Lung (tissue), 17 donors: ENCODE measurements at places on chromosomes 4 and X.

DNA sequence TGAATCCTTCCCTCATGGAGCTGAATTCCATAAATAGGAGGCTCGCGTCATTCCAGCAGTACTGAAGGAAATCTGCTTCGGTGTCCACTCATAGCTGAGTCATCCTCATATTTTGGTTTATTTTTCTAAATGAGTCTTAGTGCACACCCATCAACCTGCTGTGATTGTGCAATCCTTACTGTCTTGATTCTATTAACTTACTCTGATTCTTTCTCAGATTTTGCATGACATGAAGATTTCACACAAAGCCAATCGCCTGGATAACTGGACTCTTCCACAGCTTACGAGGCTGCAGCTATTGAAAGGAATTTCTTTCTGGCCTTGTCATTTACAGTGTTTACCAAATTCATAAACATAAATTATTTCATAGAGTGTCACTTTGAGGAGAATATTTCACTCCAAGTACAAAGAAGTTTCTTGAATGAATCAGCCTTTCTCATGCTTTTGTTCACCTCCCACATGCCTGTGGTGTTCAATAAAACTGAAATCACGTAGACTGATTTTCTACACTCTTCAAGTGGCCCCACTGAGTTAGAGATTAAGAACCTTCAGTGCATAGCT is 207.6 kb upstream of the SLITRK2 start:
- no peaks in the 10 kb centered on the region for H3K4me1 ChIP-seq
- H3K36me3 ChIP-seq, result no peaks in the 10 kb centered on the region
- DNase-seq, result no peak
- H3K27me3 ChIP-seq, result no peaks in the 10 kb centered on the region

GRCh38 chrX:128518508-128518907 is 466.3 kb upstream of the ACTRT1 start:
- no peak overlapping the region for H3K27ac ChIP-seq
- no peaks in the 10 kb centered on the region for H3K27me3 ChIP-seq
- no peaks in the 10 kb centered on the region for H3K36me3 ChIP-seq
- no peak overlapping the region for H3K4me3 ChIP-seq
- no peaks in the 10 kb centered on the region for H3K4me1 ChIP-seq

- no peaks in the 10 kb centered on the region for H3K27me3 ChIP-seq
- no peak overlapping the region for H3K4me3 ChIP-seq
- DNase-seq, result no peak
- H3K27ac ChIP-seq, result no peak overlapping the region
- no peaks in the 10 kb centered on the region for H3K36me3 ChIP-seq
Observed at GRCh38 chr4:173801361-173801760, 271.3 kb upstream of the HAND2 start.

- no peak overlapping the region for H3K4me3 ChIP-seq
- H3K27ac ChIP-seq, result no peak overlapping the region
- no peaks in the 10 kb centered on the region for H3K4me1 ChIP-seq
Observed at GRCh38 chr4:67332627-67333026, 212.7 kb downstream of the CENPC start.

DNA sequence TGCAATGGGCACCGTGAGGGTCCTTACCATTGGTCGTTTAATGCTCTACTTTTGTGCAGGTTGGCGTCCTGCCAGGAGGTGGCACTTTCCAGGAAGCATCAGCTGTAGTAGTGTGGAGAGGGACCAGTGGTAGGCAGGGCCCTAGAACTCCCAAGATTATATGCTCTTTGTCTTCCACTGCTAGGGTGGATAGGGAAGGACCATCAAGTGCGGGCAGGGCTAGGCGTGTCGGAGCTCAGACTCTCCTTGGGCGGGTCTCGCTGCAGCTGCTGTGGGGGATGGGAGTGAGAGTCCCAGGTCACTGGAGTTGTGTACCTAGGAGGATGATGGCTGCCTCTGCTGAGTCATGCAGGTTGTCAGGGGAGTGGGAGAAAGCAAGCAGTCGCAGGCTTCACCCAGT is 134.7 kb downstream of the KLF8 start:
- H3K36me3 ChIP-seq, result no peaks in the 10 kb centered on the region
- H3K4me3 ChIP-seq, result no peak overlapping the region
- DNase-seq, result no peak
- no peaks in the 10 kb centered on the region for H3K4me1 ChIP-seq
- no peak overlapping the region for H3K27ac ChIP-seq
- no peaks in the 10 kb centered on the region for H3K27me3 ChIP-seq

DNA sequence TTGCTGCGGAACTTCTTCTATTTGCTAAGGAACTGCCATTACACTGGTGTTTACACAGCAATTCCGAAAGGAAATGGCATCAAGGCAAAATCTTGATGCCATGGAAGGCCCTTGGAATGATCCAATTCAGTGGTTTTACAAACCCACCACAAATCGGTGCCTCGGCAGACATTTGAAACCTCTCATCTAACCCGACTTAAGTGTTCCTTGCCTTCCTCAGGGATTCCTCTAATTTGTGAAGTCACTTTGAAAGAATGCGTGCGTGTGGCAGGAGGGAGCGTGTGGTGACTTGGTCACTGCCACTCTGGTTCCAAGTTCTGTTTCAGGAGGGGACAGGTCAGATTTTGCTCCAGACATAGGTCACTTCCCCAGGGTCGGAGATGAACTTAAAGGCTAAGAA is 4.8 kb downstream of the NOP14 start:
- H3K27ac ChIP-seq, result no peak overlapping the region
- H3K27me3 ChIP-seq, result no peaks in the 10 kb centered on the region
- peaks cover 30% of the 10 kb centered on the region for H3K36me3 ChIP-seq
- DNase-seq, result peak; percentile 23

GRCh38 chr4:8200302-8200975 is 1.3 kb downstream of the SH3TC1 start:
- peaks cover 6% of the 10 kb centered on the region for H3K4me1 ChIP-seq
- DNase-seq, result peak; percentile 82
- no peaks in the 10 kb centered on the region for H3K27me3 ChIP-seq
- no peaks in the 10 kb centered on the region for H3K36me3 ChIP-seq
- H3K4me3 ChIP-seq, result peak overlapping the region; percentile 49
- peak overlapping the region; percentile 29 for H3K27ac ChIP-seq
